GM04503 (cell line): ENCODE measurements at places on chromosomes 1 and 21.

DNA sequence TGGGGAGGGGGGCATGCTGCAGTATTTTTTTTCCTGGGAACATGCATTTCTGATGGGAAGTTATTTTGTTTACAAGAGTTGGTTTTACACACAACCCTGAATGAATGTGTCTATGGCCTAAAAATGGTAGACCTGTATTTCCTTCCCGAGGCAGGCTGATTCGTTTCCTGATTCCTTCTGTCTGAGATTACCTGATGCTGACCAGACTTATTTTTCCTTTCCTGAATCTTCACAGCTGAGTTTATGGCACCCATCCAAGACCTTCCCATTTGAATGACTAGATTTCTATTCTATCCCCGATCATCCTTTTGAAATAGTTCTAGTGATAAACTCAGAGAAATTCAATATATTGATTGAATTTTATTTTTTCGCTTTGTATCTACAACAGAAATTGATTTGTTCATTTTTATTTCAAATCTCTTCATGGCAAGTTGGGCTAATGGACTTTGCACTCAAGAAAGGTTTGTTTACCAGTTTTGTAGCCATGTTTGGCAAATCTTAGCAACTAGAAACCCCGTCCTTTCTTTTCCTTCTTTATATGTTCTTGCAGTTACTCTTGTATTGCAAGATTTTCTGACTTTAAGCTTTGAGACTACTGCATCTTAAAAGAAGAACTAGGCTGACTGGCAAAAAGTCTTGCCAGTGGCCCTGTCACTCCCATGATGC, 15.9 kb upstream of the PLEKHM2 start:
- no peak for DNase-seq

DNA sequence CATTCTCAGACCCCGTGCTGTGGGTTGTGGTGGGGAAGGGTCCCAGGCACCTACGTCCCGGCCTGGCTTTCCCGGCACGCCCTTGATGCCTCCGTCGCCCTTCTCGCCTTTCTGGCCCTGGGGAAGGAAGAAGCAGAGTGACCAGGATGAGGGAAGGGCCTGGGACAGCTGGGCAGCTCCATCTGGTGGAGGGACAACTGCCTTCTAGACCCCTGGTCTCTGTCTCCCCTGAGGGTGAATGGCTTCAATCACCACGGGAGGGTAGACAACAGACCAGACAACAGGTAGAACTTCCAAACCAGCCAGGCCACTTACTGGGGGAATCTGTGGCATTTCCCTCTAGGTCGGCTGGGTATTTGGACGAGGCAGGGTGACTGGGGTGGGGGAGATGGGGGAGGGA, 11.9 kb downstream of the COL16A1 start:
- no peak for DNase-seq

DNA sequence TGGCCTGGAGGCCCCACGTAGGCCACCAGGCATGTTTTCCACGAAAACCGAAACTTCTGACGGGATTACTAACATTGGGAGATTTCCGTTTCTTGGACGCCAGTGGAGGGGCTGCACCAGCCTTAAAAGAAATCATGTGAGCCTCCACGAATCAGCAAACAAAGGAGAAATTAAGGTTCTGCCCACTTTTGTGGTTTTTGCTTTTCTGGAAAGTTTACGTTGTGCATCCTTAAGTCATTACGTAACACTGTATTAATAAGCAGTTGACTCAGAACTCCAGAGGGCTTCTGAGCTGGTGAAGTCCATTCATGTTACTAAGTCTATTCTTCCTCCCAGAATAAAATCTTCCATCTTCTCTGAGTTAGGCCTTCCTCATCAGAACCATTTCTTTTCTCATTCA, 168.5 kb downstream of the PSMG1 start:
- DNase-seq: peak; percentile 77

- DNase-seq: no peak
Observed at GRCh38 chr1:4219826-4220225, 319.8 kb upstream of the C1orf174 start.

DNA sequence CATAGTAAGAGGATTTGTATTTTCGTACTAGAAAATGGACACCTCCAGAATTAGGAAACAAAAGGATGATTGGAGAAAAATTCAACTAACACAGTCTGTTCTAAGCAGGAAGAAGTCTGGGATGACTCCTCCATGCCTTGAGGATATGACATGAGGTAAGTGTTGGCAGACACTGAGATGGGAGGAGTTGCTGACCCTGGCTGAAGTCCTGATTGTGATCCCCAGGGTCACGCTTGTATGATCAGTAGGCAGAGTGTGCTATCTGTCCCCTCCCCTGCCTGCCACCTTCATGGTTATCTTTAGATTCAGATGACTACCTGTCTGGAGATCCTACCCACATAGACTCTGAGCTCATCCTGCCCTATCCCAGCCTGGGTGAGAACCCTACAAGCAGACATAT, 249.1 kb downstream of the C1orf94 start:
- no peak for DNase-seq

DNA sequence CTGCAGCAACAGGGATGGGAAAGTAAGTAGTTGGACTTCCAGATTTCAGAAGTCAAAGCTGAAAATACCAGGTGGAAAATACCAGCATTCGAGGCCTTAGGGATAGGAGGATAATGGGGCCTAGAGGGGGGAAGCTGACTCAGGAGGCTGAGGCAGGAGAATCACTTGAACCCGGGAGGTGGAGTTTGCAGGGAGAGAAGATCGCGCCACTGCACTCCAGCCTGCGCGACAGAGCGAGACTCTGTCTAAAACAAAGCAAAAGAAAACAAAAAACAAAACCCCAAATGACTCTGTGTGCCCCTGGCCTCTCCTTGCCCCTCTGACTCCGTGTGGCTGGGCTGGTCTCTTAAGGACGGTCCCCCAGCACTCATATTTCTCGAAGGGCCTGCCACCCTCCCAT, 3.4 kb downstream of the SH2D2A start:
- DNase-seq: no peak

GRCh38 chr1:204741440-204741839, 55.9 kb upstream of the LRRN2 start:
- no peak for DNase-seq

DNA sequence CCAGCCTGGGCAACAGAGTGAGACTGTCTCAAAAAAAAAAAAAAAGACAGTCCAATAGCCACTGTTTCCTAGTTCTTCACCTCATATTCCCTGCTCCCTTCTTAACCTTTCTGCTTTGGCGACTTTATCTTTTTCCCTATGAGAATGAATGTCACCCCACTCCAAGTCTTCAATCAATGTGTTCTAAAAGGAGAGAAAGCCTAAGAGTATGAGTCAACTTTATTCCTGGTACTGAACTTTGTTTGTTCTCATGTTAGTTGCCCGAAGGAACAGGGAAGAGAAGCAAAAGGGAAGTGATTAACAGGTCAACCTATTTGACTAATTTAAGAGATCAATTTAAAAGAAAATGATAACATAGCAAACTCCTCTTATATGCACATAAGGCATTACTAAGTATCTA, 39.9 kb upstream of the SLC16A1 start:
- no peak for DNase-seq

DNA sequence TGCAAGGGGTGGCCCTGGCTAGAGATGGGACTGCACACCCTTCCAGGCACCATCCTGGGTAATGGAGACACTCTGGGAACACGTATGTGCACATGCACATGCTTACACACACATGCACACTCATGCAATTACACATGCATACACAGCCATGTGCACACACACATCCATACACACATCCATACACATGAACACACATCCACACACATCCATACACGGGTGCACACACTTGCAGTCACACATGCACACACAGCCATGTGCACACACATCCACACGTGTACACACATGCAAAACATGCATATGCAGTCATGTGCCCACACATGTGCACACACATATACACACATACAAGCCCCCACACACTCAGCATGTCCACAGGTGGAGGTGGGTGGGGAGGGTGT, 22.3 kb upstream of the POFUT2 start:
- DNase-seq: no peak

DNA sequence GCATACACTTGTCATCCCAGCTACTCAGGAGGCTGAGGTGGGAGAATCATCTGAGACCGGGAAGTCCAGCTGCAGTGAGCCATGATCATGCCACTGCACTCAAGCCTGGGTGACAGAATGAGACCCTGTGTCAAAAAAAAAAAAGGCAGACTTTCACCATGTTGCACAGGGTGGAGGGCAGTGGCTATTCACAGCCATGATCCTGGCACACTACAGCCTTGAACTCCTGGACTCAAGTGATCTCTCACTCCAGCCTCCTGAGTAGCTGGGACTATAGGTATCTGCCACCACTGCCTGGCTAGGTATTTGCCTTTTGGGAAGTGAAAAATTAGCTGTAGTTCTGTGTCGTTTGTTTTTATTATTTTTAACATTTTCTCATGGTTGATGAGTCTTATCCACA, 19.1 kb downstream of the SPATA45 start:
- DNase-seq: no peak

DNA sequence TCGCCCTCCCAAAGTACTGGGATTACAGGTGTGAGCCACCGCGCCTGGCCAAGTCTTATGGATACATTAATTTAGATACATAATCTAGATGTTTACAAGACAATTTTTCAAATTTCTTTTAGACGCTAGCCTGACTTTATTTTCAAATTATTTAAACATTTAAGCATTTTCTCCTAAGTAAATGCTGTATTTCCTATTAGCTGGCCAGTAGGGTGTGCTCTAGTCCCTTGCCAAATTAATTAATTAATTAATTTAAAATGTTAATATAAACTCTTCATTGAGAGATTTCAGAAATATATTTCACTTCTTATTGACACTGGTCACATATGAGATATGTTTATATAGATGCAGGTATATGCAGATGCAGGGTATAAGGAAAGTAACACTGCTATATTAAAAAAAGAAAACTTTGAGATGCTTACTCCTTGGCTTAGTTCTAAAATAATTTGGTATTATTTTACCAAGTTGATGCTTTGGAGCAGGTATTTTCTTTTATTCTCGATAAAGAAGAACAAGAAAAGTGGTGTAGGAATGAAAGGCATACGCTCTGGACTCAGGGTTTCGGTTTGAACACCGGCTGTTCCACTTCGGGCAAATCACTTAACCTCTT, 5.2 kb upstream of the ERRFI1 start:
- DNase-seq: no peak

DNA sequence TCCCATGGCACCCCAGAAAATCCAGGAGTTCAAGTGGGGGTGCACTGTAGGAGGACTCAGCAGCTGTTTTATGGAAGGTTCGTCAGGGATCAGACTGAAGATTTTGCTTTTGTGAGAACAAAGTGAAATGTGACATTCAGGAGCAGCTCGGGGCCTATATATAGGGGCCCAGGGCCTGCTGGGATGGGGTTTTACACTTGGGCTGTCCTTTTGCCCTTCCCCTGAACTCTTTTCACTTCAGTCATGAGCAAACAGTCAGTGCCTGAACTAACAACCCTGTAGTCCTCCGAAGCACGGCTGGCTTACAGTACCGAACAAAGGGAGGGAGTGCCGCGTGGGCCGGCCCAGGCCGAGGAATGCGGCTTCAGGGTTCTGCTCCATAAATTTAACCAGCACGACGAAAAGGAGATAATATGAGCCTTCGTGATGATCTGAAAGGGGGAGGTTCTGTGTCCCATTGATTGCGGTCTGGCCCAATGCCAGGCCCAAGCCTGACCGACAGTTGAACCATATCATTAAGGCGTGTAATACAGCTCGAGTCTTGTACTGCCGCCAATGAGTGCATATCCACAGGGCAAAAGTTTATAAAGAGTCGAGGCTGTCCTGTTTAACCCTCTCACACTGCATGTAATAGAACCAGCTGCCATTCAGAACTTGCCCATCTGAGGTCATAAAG, 139.9 kb downstream of the DHRS3 start:
- peak; percentile 97 for DNase-seq

DNA sequence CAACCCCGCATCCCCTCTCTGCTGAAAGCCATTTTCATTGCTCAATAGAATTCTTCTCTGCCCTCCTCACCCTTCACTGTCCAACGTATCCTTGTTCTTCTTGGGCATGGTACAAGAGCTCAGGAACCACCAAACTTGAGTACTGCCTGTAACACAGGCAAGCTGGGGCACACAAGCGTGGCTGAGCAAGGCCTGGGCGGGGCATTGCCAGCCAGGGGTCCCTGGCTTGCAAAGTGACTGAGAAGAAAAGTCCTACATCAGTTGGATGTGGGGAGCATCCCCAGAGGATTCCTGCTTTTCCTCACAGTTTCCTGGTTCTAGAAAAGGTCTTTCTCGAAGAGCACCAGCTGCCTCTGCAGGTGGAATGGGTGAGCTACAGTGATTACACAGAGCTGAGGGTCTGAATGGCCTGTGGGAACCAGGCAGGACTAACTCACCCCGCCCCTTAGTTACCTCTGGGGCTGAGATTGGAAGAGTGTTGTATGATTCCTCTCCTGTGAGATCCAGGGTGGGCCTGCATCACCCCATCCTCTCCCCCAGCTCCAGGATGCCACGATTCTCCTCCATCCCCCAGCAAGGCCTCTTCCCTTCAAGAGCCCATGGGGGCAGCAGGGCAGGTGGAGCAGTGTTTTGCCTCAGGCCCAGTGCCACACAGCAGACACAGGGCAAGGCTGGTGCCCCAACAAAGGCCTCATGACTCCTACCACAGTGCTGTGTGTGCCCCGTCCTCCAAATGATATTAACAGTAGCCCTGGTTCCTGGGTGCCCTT, 121.9 kb downstream of the MATN1 start:
- DNase-seq: no peak

DNA sequence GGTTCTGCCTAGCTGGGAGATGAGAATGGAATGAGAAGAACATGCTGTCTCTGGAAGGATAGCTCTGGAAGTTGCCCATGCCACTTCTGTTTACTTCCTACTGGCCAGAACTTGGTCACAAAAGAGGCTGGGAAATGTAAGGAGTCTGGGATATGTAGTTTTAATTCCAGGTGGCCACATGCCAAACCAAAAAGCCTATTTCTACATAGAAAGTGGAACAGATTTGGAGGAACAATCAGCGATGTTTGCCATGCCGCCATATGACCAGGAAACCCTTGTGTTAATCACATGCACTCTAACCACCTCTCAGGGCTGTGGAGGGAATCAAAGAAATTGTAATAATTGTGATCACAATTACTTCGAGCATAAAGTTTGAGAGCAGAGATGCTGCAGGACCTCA, 10.0 kb upstream of the OLIG2 start:
- DNase-seq: no peak

GRCh38 chr1:183394435-183394834, 23.7 kb downstream of the NMNAT2 start:
- no peak for DNase-seq

- DNase-seq: no peak
Observed at GRCh38 chr1:14783592-14783886, 185.1 kb downstream of the KAZN start.

- no peak for DNase-seq
Observed at GRCh38 chr1:171222936-171223335, 25.4 kb upstream of the FMO1 start.

- DNase-seq: no peak
Observed at GRCh38 chr21:24545807-24546361, 1061.4 kb downstream of the MRPL39 start.

DNA sequence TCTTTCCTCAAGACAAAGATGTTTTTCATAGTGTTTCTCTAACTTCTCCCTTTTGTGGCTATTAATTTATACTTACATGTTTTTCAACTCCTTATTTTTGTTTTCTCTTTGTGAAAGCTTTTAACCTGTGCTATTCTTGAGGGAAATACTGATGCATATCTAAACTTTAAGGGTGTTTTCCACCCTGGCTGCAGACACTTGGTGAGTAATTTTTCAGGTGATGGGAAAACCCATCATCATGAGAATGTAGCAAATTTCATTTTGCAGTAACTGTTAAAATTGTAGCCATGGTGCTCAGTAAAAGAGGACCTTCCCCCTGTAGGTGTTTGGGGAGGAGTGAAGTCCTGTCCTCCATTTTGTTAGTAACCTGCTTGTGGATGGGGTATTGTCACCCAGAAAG, 124.2 kb downstream of the LIPI start:
- no peak for DNase-seq
